SJCRH30 (cell line): ENCODE measurements at places on chromosomes 4 and X.

- DNase-seq, result no peak
These were observed 1.2 kb upstream of the ZNF827 start for GRCh38 chr4:145939856-145940255.

GRCh38 chr4:149999485-150000074 is 78.7 kb upstream of the DCLK2 start:
- DNase-seq, result peak; percentile 33

DNA sequence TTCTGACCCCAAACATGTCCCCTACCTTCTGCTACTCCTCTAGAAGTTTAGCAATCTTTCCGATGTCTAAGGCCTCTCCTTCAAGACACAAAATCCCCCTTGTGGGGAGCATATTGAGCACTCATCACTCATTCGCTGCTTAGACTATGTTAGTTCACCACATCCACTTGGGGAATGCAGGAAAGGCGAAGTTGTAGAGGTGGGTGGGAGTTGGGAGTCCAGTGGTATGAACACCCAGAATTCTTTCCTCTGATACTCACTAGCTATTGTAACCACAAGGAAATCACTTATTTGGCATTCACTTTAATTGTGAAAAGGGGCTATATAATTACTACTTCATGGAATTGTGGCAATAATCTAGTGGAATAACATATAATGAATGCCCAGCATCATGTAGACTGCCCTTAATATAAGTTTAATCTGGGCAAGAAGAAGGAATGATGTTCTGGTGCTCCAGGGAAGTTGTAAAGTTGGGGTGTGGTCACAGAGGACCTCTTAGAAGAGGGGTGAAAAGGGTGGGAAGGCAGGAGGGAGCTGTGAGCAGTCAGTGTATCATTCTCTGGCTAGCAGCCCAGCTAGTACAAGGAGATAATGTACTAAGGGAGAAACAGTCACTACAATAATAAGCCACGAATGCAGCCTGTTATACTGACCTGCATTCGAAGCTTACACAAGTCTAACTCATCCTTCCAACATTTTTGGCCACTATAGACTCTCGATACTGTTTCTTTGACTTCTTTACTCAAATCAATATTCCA is 468.2 kb upstream of the DIPK2B start:
- DNase-seq, result no peak

DNA sequence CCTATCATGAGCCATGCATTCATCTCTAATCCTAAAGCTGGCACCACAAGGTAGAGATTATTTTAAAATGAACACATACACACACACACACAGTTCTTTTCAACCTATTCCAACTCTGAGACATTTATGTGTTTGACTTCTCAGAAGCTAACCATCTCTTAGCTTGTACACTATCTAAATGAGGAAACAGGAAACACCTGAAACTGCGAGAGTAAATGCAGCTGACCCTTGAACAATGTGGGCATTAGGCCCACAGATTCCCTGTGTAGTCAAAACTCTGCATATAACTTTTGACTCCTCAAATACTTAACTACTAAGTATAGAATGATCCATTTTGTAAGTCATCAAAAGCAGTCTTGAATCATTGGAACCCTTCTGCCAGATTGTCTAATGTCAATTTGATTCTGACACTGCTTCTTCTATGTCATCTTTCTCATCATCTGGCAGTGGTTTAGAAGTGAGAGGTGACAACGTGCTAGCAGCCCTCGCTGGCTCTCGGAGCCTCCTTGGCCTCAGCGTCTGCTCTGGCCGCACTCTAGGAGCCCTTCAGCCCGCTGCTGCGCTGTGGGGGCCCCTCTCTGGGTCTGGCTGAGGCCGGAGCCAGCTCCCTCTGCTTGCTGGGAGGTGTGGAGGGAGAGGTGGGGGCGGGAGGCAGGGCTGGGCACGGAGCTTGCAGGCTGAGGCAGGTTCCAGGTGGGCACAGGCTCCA is 21.4 kb upstream of the IL15 start:
- no peak for DNase-seq

DNA sequence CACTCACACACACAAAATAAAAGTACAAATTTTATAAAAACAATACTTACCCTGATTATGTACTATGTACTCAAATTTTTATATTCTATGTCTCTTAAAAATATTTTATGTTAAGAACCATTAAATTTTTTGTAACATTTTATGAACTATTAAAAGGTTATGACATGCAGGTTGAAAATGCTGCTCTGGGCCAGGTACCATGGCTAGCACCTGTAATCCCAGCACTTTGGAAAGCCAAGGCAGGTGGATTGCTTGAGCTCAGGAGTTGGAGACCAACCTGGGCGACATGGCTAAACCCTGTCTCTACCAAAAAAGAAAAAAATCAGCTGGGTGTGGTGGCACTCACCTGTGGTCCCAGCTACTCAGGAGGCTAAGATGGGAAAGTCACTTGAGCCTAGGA is 29.4 kb upstream of the SPINK2 start:
- no peak for DNase-seq

DNA sequence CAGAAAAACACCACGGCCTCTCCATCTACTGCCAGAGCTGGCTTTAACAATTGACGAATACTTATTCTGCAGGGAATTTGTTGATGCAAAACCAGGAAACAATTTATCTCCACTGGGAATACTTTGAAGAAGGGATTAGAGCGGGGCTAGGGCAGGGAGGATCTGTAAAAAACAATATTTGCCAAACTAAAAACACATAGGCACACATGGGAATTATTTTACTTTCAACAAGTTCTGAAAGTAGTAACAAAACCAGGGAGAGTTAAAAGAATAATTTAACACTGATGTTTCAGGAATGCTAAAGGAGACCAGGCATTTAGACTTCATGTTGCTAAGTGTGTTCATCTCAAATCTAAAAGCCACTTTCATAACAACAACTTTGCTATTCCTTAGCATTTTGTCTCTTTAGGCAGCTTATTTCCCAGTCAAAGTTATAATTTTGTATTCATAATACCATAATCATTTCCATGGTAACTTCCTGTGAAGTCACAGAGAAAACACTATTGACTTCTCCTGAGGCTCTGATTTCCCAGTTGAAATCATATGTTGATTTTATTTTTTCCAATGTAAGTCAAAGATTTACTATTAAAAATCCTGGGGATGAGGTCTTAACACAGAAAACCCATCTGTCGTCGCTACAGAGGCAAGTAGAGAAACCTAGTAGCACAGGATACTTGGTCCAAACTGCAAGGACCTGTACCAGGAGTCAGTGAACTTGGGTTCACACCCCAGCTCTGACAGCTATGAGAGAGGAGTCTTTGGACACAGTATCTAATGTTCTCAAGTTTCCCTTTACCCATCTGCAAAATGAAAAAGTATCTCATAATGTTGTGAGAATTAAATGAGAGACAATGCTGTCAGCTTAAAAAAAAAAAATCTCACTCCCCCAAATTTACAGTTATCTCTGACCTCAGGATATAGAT is 69.3 kb downstream of the SH3RF1 start:
- DNase-seq, result no peak
